ENCODE measurements at places on chromosomes 11 and 22. TPM values are rescaled to one million over a fixed set of nuclear protein-coding genes. Genes with fewer than 3 reads are reported as not detected.

The SLC17A6 gene
- total RNA-seq, result not detected

The GP1BB gene
- total RNA-seq, result 0.35 TPM

The ANGPTL5 gene
- total RNA-seq, result not detected

DNA sequence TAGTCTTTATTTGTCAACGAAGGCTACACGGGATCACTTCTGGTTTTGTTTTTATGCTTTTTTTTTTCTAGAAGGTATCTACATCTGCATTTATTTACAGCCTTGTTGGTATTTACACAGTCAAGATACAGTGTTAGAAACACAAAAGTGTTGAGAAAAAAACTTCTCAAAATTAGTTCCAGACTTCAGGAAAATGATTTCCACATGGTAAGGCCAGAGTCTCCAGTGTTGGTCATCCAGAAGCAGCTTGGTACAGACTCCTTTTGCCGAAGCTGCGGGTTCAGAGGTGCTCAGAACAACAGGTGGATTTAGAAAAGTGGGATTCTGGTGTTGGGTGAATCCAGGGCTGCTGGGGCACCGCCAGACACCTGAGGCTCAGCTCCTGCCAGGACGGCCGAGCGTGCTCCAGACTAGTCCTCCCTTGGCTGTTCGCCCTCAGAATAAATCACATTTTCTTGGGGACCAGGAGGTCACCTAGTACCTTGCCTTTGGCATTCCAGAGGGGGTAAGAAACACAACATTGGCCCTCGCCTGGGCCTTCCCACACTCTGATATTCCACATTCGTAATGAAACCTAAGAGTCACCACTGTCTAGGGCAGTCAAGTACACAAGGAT lies 78.7 kb upstream of the NARS2 start:
- no peak overlapping the region for H3K4me3 ChIP-seq
- DNase-seq, result no peak
- peaks cover 100% of the 10 kb centered on the region for H3K27me3 ChIP-seq
- H3K4me1 ChIP-seq, result no peaks in the 10 kb centered on the region
- no peak overlapping the region for H3K27ac ChIP-seq
- H3K36me3 ChIP-seq, result no peaks in the 10 kb centered on the region

DNA sequence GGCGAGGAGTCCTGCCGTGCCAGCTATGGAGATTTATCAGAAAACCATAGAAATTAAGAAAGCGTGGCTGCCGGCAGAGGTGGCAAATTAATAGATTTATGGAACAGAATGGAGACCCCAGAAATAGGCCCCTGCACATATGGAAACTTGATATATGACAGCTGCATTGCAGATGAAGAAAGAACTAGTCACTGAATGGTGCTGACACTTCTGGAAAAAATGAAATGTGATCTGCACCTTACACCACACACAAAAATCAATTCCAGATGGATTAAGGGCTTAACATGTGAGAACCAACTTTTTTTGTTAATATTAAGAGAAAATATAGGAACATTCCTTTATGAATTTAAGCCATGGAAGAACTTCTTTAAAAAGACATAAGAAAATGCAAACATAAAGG lies 40.3 kb upstream of the TSKU start:
- no peak overlapping the region for H3K4me3 ChIP-seq
- no peak overlapping the region for H3K27ac ChIP-seq

GRCh38 chr11:75639762-75640181 lies 29.1 kb downstream of the MAP6 start:
- H3K27ac ChIP-seq, result no peak overlapping the region
- no peaks in the 10 kb centered on the region for H3K27me3 ChIP-seq
- H3K4me3 ChIP-seq, result no peak overlapping the region
- H3K36me3 ChIP-seq, result no peaks in the 10 kb centered on the region
- no peaks in the 10 kb centered on the region for H3K4me1 ChIP-seq
- DNase-seq, result no peak

- H3K36me3 ChIP-seq, result no peaks in the 10 kb centered on the region
- peaks cover 71% of the 10 kb centered on the region for H3K4me1 ChIP-seq
- H3K4me3 ChIP-seq, result peak overlapping the region; percentile 92
- DNase-seq, result no peak
Observed at GRCh38 chr11:27468995-27469695, 3.4 kb downstream of the LGR4 start.

GRCh38 chr11:90242894-90243416 lies 20.1 kb upstream of the CHORDC1 start:
- H3K4me1 ChIP-seq, result no peaks in the 10 kb centered on the region
- DNase-seq, result no peak
- no peaks in the 10 kb centered on the region for H3K27me3 ChIP-seq
- no peaks in the 10 kb centered on the region for H3K36me3 ChIP-seq
- H3K4me3 ChIP-seq, result no peak overlapping the region
- H3K27ac ChIP-seq, result no peak overlapping the region

GRCh38 chr11:11746449-11746848 lies 95.3 kb upstream of the USP47 start:
- H3K4me1 ChIP-seq, result no peaks in the 10 kb centered on the region
- H3K27ac ChIP-seq, result no peak overlapping the region
- H3K27me3 ChIP-seq, result peaks cover 22% of the 10 kb centered on the region
- no peaks in the 10 kb centered on the region for H3K36me3 ChIP-seq
- H3K4me3 ChIP-seq, result no peak overlapping the region
- DNase-seq, result no peak

The CST6 gene
- total RNA-seq, result 52.0 TPM

GRCh38 chr11:61331651-61332050 lies 1.3 kb downstream of the DDB1 start:
- H3K4me1 ChIP-seq, result peaks cover 35% of the 10 kb centered on the region
- peaks cover 11% of the 10 kb centered on the region for H3K36me3 ChIP-seq
- H3K27me3 ChIP-seq, result no peaks in the 10 kb centered on the region

DNA sequence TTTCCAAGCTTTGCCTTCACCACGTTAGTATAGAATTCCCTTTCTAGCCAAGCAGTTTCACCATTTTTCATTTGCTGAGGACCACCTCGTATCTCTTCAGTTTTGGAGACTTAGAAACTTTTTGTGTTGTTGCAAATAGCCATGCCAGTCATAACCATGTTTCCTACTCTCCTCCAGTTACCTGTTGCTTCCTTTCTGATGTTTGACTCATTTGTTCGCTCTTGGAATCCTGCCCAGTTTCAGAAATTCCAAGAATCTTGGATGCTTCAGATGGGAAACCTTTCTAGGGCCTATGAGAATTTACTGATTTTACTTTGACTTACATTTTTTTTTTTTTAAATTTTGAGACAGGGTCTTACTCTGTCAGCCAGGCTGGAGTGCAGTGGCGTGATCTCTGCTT lies 65.4 kb downstream of the PPP6R3 start:
- DNase-seq, result no peak
- no peak overlapping the region for H3K27ac ChIP-seq
- H3K27me3 ChIP-seq, result no peaks in the 10 kb centered on the region
- H3K4me1 ChIP-seq, result no peaks in the 10 kb centered on the region
- H3K36me3 ChIP-seq, result peaks cover 68% of the 10 kb centered on the region
- H3K4me3 ChIP-seq, result no peak overlapping the region

The MMP12 gene
- total RNA-seq, result not detected

GRCh38 chr22:42811459-42811858 lies 45.6 kb downstream of the ARFGAP3 start:
- no peak overlapping the region for H3K4me3 ChIP-seq
- no peaks in the 10 kb centered on the region for H3K27me3 ChIP-seq
- H3K4me1 ChIP-seq, result no peaks in the 10 kb centered on the region
- peaks cover 22% of the 10 kb centered on the region for H3K36me3 ChIP-seq

GRCh38 chr22:44783581-44783980 lies 31.2 kb downstream of the ARHGAP8 start:
- no peak overlapping the region for H3K4me3 ChIP-seq
- no peak overlapping the region for H3K27ac ChIP-seq
- DNase-seq, result no peak
- H3K36me3 ChIP-seq, result peaks cover 7% of the 10 kb centered on the region

The CARD16 gene
- total RNA-seq, result 0.63 TPM

- H3K4me3 ChIP-seq, result peak overlapping the region; percentile 52
- H3K27ac ChIP-seq, result peak overlapping the region; percentile 81
- peak; percentile 98 for DNase-seq
Observed at GRCh38 chr11:59186130-59186594, 14.2 kb downstream of the DTX4 start.

- peaks cover 20% of the 10 kb centered on the region for H3K27me3 ChIP-seq
- H3K27ac ChIP-seq, result no peak overlapping the region
- no peak for DNase-seq
- H3K4me1 ChIP-seq, result no peaks in the 10 kb centered on the region
- no peaks in the 10 kb centered on the region for H3K36me3 ChIP-seq
Observed at GRCh38 chr11:125262830-125263218, 98.3 kb downstream of the PKNOX2 start.

DNA sequence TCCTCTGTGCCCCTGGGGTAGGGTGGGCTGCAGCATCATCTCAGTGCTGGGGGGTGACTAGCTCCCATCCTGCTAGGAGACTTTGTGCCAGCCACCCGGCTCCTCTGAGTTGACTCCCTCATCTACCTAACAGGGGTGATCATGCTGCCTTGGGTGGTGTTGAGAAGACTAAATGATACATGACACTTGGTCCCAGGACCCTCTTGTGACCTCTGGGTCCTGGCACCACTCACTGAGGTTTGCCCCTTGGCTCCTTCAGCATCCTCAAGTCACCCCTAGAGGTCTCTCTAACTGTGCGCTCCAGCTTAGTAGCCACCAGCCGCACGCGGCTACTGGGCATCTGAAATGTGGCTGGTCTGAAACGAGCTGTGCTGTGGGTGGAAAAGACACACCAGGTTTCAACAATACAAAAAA lies 72.1 kb downstream of the LRRC32 start:
- no peaks in the 10 kb centered on the region for H3K4me1 ChIP-seq
- DNase-seq, result peak; percentile 15

- no peak overlapping the region for H3K4me3 ChIP-seq
- no peak for DNase-seq
- H3K36me3 ChIP-seq, result no peaks in the 10 kb centered on the region
- no peaks in the 10 kb centered on the region for H3K4me1 ChIP-seq
Observed at GRCh38 chr11:134740590-134741261, 328.7 kb upstream of the B3GAT1 start.

DNA sequence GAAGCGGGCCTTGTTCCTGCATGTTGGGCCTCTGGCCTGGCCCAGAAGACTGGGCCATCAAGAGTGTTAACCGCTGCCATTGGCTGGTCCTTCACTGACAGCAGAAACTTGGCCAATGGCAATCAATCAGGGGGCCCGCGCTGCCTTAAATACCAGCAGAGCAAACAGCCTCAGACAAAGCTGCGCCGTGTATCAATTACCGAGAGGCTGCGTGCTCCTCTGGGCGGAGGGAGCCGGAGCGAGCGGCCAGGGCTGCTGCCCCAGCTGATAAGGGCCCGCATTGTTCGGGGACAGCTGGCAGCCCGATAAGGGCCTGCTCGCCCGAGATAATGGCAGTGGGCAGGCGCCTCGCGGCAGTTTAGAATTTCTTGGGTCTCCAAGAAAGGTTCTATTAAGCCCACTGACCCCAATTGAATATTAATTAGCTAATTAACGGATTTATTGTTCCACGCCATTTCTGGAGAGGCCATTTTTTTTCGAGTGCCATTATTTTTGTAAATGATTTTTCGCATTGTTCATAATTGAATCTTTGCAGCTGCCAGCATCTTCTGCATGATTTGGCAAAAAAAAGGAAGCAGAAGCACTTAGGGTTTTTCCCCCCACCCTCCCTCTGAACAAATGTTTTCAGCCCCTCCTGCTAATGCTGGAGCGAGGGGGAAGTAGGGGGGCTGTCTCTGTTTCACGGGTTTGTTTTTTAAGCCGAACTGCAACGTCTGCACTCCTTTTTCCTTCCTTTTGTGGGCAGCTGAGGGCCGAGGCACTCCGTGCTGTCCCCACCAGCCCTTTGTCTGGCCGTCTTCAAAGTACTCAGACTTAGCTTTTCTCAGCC lies 37.6 kb upstream of the RIC3 start:
- H3K27ac ChIP-seq, result no peak overlapping the region
- H3K36me3 ChIP-seq, result no peaks in the 10 kb centered on the region
- peaks cover 9% of the 10 kb centered on the region for H3K27me3 ChIP-seq

GRCh38 chr11:91435694-91436395 lies 788.8 kb upstream of the FAT3 start:
- no peak overlapping the region for H3K4me3 ChIP-seq
- no peaks in the 10 kb centered on the region for H3K36me3 ChIP-seq
- no peak for DNase-seq
- H3K27me3 ChIP-seq, result no peaks in the 10 kb centered on the region
- no peak overlapping the region for H3K27ac ChIP-seq

GRCh38 chr11:32894149-32894827 lies 1.7 kb downstream of the QSER1 start:
- H3K4me1 ChIP-seq, result peaks cover 27% of the 10 kb centered on the region
- peak overlapping the region; percentile 91 for H3K4me3 ChIP-seq
- H3K27ac ChIP-seq, result peak overlapping the region; percentile 63
- no peaks in the 10 kb centered on the region for H3K27me3 ChIP-seq
- peak; percentile 64 for DNase-seq

- no peaks in the 10 kb centered on the region for H3K27me3 ChIP-seq
- no peak for DNase-seq
- H3K36me3 ChIP-seq, result peaks cover 8% of the 10 kb centered on the region
- no peaks in the 10 kb centered on the region for H3K4me1 ChIP-seq
- no peak overlapping the region for H3K4me3 ChIP-seq
Observed at GRCh38 chr11:61782841-61783240, 9.6 kb downstream of the TMEM258 start.

The USP28 gene
- 38.1 TPM for total RNA-seq

DNA sequence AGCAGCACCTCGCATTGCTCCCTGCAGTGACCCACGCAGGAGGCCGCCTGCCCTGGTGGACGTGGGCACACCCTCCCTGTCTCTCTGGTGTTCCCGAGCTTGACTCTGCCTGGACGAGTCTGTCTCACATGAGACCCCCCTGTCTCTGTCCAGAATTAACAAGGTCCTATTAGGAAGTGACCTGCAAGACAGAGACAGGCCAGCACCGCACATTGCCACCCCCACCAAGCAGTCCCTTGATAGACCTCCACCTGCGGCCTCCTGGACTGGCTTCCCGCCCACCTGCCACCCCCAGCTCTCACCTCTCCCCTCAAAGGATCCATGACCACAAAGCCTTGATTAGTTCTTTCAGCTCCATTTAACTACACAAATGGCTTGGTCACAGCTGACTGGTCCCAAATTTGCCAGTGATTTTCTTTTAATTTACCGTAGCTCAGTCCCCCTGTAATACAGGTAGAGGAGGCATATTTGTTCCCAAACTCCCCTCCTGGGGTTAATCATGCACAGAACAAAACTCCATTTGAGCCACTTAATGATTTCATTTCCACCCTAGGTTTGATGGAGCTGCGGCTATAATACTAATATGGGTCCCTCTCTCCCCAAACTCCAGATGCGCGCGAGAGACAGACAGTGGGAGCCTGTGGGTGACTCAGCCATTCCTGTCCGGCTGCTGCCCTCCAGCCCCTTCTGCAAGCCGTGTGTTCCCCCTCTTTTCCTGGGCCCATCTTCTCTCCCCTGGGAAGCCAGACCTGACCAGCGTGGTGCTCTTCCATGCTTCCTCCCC lies 11.2 kb downstream of the SPATA19 start:
- no peaks in the 10 kb centered on the region for H3K36me3 ChIP-seq
- H3K27ac ChIP-seq, result no peak overlapping the region
- DNase-seq, result no peak

GRCh38 chr11:64659417-64660144 lies 63.4 kb downstream of the NRXN2 start:
- no peak overlapping the region for H3K4me3 ChIP-seq
- DNase-seq, result peak; percentile 60
- no peaks in the 10 kb centered on the region for H3K27me3 ChIP-seq
- H3K27ac ChIP-seq, result peak overlapping the region; percentile 65

The NRXN2 gene
- not detected for total RNA-seq

The SCGB2A2 gene
- total RNA-seq, result not detected

- peaks cover 19% of the 10 kb centered on the region for H3K4me1 ChIP-seq
- no peak overlapping the region for H3K4me3 ChIP-seq
- DNase-seq, result no peak
- H3K27me3 ChIP-seq, result no peaks in the 10 kb centered on the region
- no peaks in the 10 kb centered on the region for H3K36me3 ChIP-seq
- no peak overlapping the region for H3K27ac ChIP-seq
Observed at GRCh38 chr11:62020661-62021060, 53.2 kb upstream of the FTH1 start.

Data from PC-9 (cell line).